ENCODE measurements at places on chromosomes 12 and 14.

- H3K27me3 ChIP-seq: no peaks in the 10 kb centered on the region
- no peak overlapping the region for H3K4me3 ChIP-seq
- no peak for DNase-seq
- H3K4me1 ChIP-seq: no peaks in the 10 kb centered on the region
- H3K36me3 ChIP-seq: no peaks in the 10 kb centered on the region
- no peak overlapping the region for H3K27ac ChIP-seq
These were observed 22.1 kb upstream of the ITPK1 start for GRCh38 chr14:93137864-93138263.

GRCh38 chr12:96327346-96327745 lies 72.9 kb downstream of the CDK17 start:
- DNase-seq: no peak
- H3K4me1 ChIP-seq: no peaks in the 10 kb centered on the region
- no peak overlapping the region for H3K4me3 ChIP-seq
- no peak overlapping the region for H3K27ac ChIP-seq

DNA sequence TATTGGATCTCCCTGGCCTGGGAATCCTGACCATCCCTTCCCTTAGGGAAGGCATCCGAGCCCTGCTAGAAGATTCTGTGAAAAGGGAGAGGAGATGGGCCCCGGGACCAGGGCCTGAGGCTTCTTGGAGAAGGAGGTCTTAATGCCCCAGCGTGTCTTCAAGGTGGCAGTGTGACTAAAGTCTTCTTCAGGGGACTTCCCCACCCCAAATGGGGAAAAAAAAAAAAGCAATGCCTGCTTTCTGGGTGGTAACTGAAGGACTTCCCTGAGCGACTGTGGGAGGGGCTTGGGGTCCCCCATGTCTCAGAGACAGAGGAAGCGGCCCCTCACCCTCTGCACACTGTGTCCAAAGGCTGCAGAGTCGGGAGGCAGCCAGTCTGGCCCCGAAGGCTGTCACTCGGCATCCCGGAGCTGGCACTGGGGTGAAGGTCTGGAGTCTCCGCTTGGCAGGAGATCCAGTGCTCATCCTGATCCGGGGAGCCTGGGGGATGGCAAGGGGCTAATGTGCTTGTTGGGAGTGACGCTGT lies 7.8 kb upstream of the PGF start:
- no peaks in the 10 kb centered on the region for H3K4me1 ChIP-seq
- no peak for DNase-seq
- no peaks in the 10 kb centered on the region for H3K27me3 ChIP-seq
- H3K4me3 ChIP-seq: no peak overlapping the region
- H3K36me3 ChIP-seq: no peaks in the 10 kb centered on the region

GRCh38 chr14:22955702-22956569 lies 954 bp downstream of the HAUS4 start:
- peak overlapping the region; percentile 86 for H3K4me3 ChIP-seq
- peak overlapping the region; percentile 71 for H3K27ac ChIP-seq
- H3K4me1 ChIP-seq: no peaks in the 10 kb centered on the region
- no peaks in the 10 kb centered on the region for H3K27me3 ChIP-seq
- no peaks in the 10 kb centered on the region for H3K36me3 ChIP-seq

GRCh38 chr14:20622816-20623291 lies 18.6 kb downstream of the OR6S1 start:
- no peaks in the 10 kb centered on the region for H3K27me3 ChIP-seq
- DNase-seq: no peak
- H3K4me3 ChIP-seq: no peak overlapping the region

GRCh38 chr14:36665887-36666415 lies 4.3 kb downstream of the PAX9 start:
- no peak overlapping the region for H3K27ac ChIP-seq
- no peaks in the 10 kb centered on the region for H3K4me1 ChIP-seq
- H3K36me3 ChIP-seq: no peaks in the 10 kb centered on the region
- no peak for DNase-seq

GRCh38 chr14:68043752-68044151 lies 224.2 kb downstream of the RAD51B start:
- no peak overlapping the region for H3K27ac ChIP-seq
- DNase-seq: no peak
- no peaks in the 10 kb centered on the region for H3K36me3 ChIP-seq

DNA sequence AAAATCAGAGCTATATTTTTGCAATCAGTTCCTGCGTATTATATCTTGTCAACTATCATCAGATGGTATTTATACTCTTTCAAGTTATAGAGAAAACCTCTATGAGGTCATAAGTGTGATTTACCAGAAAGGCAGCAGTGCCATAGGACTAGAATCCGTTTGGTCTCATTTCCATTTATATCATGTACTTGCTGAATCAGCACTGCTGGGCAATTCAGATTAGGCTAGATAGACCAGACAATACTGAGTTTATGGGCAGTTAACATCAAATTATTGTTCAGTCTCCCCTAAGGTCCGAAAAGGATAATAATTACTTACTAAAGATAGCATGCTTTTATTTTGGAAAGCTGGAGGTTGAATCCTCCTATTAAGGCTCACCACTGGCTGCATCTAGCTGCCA lies 6.8 kb upstream of the KERA start:
- no peaks in the 10 kb centered on the region for H3K36me3 ChIP-seq
- no peak overlapping the region for H3K27ac ChIP-seq
- no peak overlapping the region for H3K4me3 ChIP-seq

- no peak overlapping the region for H3K4me3 ChIP-seq
- DNase-seq: no peak
- H3K36me3 ChIP-seq: no peaks in the 10 kb centered on the region
- no peak overlapping the region for H3K27ac ChIP-seq
These were observed 68.6 kb downstream of the SLC25A47 start for GRCh38 chr14:100391724-100392123.

DNA sequence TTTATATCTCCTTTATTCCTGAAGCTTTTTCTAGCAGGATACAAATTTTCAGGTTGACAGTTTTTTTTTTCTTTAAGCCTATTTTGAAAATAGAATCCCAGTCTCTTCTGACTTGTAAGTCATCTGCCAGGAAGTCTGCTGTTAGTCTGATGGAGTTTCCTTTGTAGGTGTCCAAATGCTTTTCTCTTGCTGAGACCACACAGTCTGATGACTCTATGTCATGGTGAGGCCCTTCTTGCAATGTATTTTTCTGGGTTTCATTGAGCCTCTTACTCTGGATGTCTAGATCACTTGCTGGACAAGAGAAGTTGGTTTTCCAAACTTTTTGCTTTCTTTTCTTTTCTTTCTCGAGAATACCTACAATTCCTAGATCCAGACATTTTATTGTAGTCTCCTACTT lies 30.6 kb downstream of the USP15 start:
- H3K4me3 ChIP-seq: no peak overlapping the region
- no peaks in the 10 kb centered on the region for H3K27me3 ChIP-seq
- H3K36me3 ChIP-seq: 0 out of 2 replicates have a peak, but pooled peaks cover 3% of the 10 kb centered on the region
- no peaks in the 10 kb centered on the region for H3K4me1 ChIP-seq
- DNase-seq: no peak
- no peak overlapping the region for H3K27ac ChIP-seq

DNA sequence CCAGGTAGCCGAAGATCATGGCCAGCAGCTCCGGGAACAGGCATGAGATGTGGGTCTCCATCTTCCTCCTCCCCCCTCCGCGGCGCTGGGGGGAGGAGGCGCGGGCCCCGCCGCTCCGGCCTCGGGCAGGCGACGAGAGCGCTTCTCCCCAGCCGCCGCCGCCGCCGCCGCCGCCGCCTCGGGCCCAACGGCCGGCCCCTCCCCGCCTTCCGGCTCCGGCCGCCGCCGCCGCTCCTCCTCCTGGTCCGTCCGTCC lies 448 bp downstream of the FBXL14 start:
- H3K27me3 ChIP-seq: no peaks in the 10 kb centered on the region
- H3K4me3 ChIP-seq: peak overlapping the region; percentile 78
- peaks cover 30% of the 10 kb centered on the region for H3K4me1 ChIP-seq
- H3K27ac ChIP-seq: peak overlapping the region; percentile 81
- no peaks in the 10 kb centered on the region for H3K36me3 ChIP-seq

DNA sequence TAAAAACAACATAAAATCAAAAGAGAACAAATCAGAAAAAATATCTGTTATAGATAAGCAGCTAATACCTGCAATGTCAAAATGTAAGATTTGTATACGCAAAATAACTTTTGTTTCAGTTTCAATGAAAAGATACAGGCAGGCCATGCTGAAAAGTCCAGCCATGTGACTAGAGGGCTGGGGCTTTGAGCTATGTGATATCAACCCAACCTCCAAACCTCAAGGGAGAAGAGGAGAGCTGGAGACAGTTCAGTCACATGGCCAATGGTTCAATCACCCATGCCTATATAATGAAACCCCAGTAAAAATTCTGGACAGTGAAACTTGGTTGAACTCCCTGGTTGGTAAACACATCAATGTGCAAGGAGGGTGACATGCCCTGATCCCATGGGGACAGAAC lies 5.3 kb downstream of the COX16 start:
- H3K27ac ChIP-seq: no peak overlapping the region
- DNase-seq: no peak
- no peaks in the 10 kb centered on the region for H3K27me3 ChIP-seq
- no peaks in the 10 kb centered on the region for H3K36me3 ChIP-seq

- H3K4me1 ChIP-seq: no peaks in the 10 kb centered on the region
- H3K36me3 ChIP-seq: no peaks in the 10 kb centered on the region
- H3K27ac ChIP-seq: no peak overlapping the region
- no peaks in the 10 kb centered on the region for H3K27me3 ChIP-seq
These were observed 207.9 kb downstream of the SYNE2 start for GRCh38 chr14:64060648-64061096.

DNA sequence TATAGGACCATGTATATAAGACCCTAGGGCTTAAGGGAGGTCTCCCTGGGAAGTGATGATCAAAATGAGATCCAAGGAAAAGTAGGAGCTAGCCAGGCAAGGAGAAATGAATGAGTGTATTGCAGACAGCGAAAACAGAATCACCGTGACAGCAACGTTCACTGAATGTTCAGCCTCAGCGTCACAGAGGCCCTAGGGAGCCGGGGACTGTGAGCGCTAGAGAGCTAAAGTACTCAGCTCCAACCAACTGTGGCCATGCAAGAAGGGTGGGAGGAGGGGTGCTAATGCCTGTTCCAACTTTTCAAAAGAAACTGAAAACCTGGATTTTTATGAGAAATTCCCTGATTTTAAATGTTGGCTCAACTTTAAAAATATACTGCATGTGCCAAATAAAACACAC lies 105.5 kb upstream of the CCND2 start:
- H3K4me1 ChIP-seq: no peaks in the 10 kb centered on the region
- H3K27me3 ChIP-seq: no peaks in the 10 kb centered on the region
- no peak overlapping the region for H3K27ac ChIP-seq
- H3K4me3 ChIP-seq: no peak overlapping the region
- DNase-seq: no peak

DNA sequence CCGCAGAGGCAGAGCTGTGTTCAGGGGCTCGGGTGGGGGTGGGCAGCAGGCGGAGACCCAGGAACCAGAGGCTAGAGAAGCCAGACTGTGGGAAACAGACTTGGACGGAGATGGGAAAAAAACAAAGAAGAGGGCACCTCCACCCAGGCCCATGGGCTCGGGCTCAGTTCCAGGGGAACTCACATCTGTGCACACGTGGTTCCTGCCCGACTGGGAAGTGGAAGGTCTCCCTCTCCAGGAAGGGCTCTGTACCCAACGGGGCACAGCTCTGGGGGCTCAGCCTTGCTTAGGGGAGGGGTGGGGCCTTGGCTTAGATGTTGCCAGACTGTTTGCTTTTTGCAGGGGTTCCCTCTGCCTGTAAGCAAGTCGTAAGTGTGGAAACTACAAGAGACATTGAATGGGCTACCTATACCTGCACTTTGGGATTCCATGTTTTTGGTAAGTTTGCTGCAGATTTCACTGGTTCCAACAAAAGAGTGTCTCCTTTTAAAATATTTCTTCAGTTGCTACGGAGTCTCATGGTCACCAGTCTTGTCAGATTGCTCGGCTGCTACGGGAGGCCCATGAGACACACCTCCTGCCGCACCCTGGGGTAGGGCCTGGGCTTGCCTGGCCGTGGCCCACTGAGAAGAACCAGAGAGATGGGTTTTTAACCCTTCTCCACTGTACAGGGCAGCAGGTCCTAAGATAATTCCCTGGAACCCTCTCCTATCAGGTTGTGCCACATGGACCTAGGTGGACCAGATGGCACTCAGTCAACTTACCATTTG lies 127.6 kb upstream of the EVL start:
- DNase-seq: no peak
- no peak overlapping the region for H3K4me3 ChIP-seq
- no peaks in the 10 kb centered on the region for H3K36me3 ChIP-seq
- H3K27me3 ChIP-seq: no peaks in the 10 kb centered on the region
- no peaks in the 10 kb centered on the region for H3K4me1 ChIP-seq

- no peaks in the 10 kb centered on the region for H3K27me3 ChIP-seq
- H3K36me3 ChIP-seq: no peaks in the 10 kb centered on the region
- H3K4me1 ChIP-seq: peaks cover 39% of the 10 kb centered on the region
- H3K4me3 ChIP-seq: no peak overlapping the region
- peak overlapping the region; percentile 71 for H3K27ac ChIP-seq
These were observed 28.8 kb downstream of the SPRING1 start for GRCh38 chr12:116708826-116709756.

GRCh38 chr14:31207287-31207754 lies 272 bp downstream of the HECTD1 start:
- H3K4me1 ChIP-seq: peaks cover 4% of the 10 kb centered on the region

- H3K4me3 ChIP-seq: no peak overlapping the region
- no peak for DNase-seq
- H3K27me3 ChIP-seq: peaks cover 21% of the 10 kb centered on the region
- H3K4me1 ChIP-seq: peaks cover 8% of the 10 kb centered on the region
- no peaks in the 10 kb centered on the region for H3K36me3 ChIP-seq
These were observed 3.2 kb upstream of the CRIP1 start for GRCh38 chr14:105483300-105484068.

GRCh38 chr12:120999191-121000120 lies 16.8 kb downstream of the C12orf43 start:
- no peak overlapping the region for H3K4me3 ChIP-seq
- no peaks in the 10 kb centered on the region for H3K4me1 ChIP-seq
- no peak overlapping the region for H3K27ac ChIP-seq
- DNase-seq: no peak
- H3K27me3 ChIP-seq: no peaks in the 10 kb centered on the region

GRCh38 chr14:65222440-65222858 lies 120.1 kb upstream of the MAX start:
- no peaks in the 10 kb centered on the region for H3K36me3 ChIP-seq
- peak; percentile 44 for DNase-seq
- peaks cover 6% of the 10 kb centered on the region for H3K4me1 ChIP-seq
- H3K27ac ChIP-seq: no peak overlapping the region
- no peaks in the 10 kb centered on the region for H3K27me3 ChIP-seq

DNA sequence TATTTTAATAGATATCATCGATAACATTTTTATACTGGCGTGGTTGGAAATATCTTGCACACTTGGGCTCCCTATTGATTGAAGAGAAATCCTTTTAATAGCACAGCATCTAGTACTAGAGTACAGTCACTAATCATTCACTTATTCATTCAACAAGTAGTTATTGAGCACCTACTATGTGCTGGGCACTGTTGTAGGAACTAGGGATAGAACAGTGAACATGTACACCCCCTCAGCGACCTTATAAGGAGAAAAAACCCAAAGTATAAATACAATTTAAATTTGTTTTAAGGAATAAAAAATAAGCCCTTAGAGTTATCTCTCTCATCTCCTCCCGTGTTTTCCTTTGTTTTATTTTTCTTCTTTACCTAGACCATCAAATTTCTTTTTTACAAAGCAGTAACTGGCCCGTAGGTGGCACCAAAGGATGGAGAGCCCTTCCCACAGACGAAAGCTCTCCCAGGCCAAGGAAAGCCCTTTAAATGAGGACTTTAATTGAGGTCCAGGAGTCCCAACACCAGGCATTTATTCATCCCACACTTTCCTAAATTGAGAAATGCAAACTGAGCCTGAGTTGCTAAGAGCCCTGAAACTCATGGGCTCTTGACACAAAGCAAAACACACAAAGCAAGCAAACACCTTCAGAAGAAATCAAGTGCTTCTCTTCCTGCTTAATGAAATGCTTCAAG lies 29.0 kb downstream of the PEBP1 start:
- peaks cover 4% of the 10 kb centered on the region for H3K4me1 ChIP-seq
- H3K36me3 ChIP-seq: no peaks in the 10 kb centered on the region
- H3K4me3 ChIP-seq: no peak overlapping the region
- peak; percentile 30 for DNase-seq

- DNase-seq: no peak
- no peaks in the 10 kb centered on the region for H3K36me3 ChIP-seq
- H3K27ac ChIP-seq: no peak overlapping the region
These were observed 101.8 kb upstream of the NAP1L1 start for GRCh38 chr12:76186131-76186906.

Measured in MM.1S (cell line).